Nucleus accumbens (tissue), 56 donors: ENCODE measurements at places on chromosomes 5 and 9.

DNA sequence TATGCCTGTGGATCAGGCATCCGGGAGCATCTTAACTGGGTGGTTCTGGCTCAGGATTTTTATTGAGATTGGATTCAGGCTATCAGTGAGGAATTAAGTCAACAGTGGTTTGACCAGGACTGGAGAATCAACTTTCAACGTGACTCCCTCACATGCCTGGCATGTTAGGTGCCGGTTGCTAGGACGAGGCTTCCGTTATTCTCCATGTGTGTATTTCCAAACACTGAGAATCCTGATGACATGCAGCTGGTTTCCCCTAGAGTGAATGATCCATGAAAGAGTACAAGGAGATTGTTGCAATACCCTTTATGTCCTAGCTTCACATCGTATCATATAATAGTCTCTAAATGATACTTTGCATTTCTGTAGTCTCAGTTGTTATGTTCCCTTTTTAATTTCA, 529.2 kb downstream of the ANXA1 start:
- no peak for DNase-seq

DNA sequence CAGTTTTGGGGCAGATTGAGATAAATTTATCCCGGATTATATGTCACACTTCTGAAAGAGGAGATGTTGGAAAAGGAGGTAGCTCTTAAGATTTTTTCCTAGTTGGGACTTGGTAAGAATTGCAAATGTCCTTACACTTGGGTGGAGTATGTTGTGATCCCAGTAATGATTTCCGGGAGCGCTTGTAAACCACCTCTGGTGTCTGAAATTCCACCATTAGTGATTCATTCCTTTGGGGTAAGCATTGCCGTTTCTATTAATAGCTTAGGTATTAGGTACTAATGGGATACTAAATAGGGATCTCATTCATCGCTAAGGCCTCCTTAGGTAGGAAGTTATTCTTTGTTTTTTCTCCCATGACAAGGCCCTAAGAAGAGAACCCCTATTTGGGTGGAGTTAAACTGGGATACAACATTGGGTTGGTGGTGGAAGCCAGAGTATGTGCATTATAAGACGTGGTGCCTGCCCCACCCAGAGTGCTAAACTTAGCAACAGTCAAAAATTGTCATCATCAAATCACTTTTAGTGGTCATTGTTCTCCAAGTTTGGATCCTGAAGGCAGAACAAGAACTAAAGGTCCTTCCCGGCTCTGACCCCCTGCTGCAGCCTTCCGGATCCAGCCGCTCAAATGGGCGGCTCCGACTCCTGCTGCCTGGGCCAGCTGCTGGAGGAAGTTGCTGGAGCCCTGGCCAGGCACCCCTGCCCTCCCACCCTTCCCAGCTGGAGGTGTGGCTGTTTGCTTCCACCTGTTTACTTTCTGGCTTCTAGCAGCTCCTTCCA, 31.7 kb upstream of the DAB2IP start:
- no peak for DNase-seq

- no peak for DNase-seq
Measured at GRCh38 chr9:87556039-87556438, 58.4 kb downstream of the DAPK1 start.

GRCh38 chr5:111997308-111997707, 240.3 kb upstream of the NREP start:
- no peak for DNase-seq

GRCh38 chr5:158809310-158809850, 290.3 kb downstream of the EBF1 start:
- DNase-seq, result no peak

DNA sequence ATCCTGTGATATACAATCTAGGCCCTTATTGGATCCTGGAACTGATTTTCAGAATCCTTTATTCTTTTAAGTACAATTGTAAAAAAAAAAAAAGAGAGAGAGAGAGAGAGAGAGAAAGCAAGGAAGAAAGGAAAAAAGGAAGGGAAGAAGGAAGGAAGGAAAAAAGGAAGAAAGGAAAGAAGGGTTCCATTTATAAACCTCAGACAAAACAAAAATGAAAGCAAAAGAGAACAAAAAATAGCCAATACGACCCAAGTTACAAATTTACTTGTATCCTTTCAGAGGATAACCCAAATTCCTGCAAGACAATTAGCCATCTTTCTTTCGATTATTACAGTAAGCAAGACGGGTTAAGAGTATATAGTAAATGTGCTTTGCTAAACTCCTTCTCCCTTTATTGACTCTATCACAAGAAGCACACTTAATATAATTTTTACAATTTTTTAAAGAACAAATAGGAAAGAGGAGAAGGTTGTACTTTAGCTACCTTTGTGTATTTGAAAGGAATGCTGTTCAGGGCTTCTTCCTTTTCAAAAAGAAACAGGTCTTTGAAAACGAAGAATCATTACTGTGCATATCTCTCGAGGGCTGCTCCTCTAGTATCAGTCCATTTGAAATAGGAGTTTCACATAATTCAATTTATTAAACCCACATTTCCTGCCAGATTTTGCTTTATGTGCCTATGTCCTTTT, 543.3 kb downstream of the RAB3C start:
- no peak for DNase-seq

DNA sequence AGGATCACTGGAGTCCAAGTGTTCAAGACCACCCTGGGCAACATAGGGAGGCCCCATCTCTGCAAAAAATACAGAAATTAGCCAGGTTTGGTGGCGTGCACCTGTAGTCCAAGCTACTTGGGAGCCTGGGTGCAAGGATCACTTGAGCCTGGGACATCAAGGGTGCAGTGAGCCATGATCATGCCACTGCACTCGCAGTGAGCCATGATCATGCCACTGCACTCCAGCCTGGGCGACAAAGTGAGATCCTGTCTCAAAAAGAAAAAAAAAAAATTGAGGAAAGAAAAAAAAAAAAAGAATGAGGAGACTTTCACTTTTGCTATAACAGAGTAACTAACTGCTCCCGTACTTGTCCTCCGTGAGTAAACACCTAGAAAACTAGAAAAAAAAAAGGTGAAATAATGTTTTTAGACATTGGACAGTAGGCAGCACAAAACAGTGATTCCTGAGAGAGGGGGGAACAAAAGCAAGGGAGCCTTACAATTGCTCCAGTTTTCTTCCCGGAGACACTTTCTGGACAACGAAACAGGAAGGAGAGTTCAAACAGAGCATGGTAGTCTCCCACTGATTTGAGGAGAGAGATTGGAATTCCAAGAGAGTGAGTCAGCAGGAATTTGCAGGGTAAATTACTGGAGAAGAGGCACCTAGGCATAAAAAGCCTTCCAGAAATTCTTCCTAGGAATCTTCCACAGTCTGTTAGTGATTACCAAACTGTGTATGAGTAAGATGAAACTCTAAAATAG, 6.9 kb upstream of the ZBTB5 start:
- no peak for DNase-seq

DNA sequence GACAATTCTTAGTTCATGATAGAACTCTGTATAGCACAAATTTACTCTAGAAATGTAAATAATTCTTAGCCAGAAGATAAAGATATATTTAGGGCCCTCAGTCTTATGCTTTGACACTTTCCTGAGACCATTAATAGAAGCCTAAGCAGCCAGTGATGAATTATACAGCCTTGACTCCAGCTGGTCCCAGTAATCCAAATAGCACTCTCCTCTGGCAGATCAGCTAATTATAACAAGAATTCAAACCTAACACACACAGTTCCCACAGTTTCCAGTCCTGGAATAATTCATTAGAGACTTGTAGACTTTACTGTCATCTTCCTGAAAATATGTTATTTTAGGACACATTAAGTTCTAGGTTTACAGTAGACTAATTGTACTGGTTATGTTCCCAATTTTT, 50.4 kb downstream of the SHOC1 start:
- no peak for DNase-seq

- DNase-seq, result no peak
Measured at GRCh38 chr5:74337984-74338310, 302.6 kb downstream of the ENC1 start.

GRCh38 chr9:117826837-117827236, 122.6 kb downstream of the TLR4 start:
- no peak for DNase-seq

DNA sequence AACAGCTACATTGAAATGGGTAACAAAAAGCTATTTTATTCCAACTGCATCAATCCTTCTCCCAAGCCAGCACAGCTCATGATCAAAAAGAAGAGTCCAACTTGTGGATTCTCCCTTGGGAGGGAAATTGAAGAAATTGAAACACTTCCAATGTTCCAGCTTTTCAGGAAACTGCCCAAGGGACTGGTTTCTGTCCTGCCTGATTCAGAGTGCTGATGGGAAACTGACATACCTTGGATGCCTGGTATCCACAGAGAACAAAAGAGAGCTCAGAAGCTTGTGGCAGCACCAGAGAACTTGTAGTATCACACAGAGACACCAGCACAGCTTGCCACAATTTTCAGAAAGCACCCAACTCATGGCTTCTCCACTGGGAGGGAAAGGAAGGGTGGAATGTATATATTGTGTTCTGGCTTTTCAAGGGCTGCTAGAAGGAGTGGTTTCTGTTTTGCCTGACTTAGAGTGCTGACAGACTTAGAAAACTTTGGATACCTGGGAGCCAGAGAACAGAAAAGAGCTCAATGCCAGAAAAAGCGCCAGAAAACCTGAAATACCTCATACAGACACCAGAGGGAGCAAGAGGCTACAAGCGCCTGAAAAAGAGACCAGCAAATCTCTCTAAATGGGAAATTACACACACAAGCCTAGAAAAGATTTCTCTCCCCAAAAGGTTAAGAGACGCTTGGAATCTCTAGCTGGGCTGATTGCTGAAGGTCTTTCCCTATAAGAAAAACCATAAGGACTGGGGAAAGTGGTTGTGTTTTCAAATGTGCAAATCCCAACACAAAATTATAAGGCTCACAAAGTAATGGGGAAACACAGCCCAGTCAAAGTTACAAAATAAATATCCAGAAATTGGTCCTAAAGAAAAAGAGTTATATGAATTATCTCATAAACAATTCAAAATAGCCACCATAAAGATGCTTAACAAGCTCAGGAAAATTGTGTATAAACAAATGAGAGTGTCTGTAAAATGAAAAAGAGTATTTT, 178.8 kb downstream of the SPOCK1 start:
- no peak for DNase-seq

GRCh38 chr9:38133595-38133994, 64.6 kb upstream of the SHB start:
- no peak for DNase-seq

DNA sequence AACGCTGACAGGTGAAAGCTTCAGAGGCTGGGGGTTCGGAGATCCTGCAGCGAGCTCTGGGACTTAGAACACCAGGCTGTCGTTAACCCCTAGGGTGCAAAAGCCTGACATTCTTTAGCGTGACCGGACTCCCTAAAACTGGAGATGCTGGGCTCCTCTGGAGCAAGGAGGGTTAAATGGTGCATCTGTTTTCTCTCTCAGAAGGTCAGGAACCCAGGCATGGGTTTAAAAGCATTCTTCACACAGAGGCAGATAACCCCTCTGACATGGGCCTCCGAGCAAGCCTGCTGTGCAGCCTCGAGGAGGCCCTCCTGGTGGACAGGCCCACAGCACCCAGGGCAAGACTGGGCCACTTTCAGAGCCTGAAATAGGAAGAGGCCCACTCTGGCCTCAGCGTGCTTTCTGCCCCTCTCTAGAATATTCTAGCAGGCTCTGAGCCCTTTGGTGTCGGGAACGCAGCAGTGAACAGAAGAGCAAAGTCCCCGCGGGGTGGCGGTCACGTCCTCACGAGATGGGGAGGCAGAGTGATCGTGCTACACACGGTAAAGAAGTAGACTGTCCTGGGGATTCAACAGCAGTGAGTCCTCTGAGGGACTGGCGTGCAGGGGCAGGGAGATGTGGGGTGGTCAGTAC, 124.8 kb downstream of the COL23A1 start:
- no peak for DNase-seq

- no peak for DNase-seq
Measured at GRCh38 chr5:165201369-165201768, 1696.0 kb downstream of the MAT2B start.

- no peak for DNase-seq
Measured at GRCh38 chr9:86275962-86276361, 6.4 kb downstream of the ISCA1 start.

- DNase-seq, result no peak
Measured at GRCh38 chr9:29802454-29802853, 2229.2 kb upstream of the C9orf72 start.

DNA sequence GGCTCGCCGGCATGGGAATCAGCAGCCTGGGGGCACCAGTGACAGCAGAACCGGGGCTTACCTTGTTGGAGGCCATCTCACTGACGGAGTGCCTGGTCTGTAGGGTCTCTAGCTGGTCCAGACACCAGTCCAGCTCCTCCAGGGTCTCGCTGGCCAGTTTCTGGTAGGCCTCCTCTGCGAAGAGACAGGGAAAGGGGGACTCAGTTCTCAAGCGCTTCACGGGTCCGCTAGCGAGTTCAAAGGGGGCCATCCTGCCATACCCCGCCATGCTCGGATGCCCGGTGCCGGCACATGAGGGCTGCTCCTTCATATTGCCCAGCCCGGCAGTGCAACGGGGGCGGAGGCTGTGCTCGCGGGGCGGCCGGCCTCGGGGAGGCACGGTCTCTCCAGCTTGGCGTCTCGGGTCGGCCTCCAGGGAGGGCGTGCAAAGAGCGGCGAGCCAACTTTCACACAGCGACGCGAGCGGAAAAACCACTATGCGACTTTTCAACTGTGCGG, 456.0 kb downstream of the RAB3C start:
- DNase-seq, result peak; percentile 23

DNA sequence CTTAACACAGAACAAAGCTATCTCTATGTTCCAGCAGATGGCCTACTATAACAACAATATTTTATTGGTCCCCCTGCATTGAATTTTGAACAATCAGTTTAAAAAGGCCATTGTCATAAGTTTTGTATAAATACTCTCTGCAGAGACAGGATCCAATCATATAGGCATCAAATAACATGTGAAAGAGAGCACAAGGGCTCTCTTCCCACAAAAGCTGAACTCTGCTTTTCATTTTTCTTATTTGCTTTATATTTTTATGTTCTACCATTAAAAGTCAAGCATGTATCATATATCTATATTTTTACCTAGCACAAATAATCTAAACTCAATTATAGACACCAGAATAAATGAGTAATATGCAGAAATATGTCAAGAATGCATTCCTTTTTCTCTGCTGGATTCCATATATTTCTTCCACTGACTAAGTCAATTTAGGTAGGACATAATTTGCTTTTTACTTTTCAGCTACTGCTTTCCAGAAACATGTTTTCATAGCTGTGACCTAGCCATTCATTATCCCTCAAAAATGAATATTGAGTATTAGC, 143.6 kb downstream of the CDH9 start:
- DNase-seq, result no peak
